ENCODE measurements at places on chromosomes 1 and 21.

GRCh38 chr1:156103521-156103947 lies 11.0 kb upstream of the LMNA start:
- DNase-seq, result no peak

DNA sequence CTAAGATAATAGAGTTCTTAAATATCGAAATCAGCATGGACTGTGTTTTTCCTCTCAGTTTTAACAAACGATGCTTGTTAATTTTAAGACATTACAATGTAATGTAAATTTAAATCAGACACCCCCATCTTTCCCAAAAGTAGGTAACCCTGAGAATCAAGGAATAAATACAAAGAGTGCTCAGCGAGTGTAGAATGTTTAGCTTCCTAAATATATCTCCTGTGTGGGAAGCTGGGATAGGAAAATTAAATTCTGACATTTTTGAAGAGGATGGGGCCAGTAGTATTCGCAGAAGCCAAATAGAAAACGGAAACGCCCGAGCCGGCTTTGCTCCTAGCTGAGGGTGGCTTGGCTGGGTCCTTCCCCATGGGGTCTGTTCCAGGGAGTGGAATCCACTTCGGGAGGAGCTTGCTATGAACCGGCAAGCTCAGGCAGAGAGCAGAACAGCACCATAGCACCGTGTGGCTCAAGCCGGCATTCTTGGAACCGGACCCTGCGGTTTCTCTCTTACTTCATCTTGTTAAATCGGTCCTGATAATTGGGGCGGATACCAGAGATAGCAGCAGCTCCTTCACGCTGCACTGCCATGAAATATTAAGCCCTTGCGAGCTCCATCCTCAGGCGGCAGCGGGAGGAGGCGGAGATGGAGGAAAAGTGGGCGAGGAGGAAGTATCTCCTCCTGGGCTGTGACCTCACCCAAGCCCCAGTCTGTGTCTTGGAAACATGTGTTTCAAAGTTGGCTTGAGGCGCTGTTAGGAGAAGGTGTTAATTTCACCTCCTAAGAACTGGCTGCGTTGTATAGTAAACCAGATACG lies 24.9 kb downstream of the MAP3K7CL start:
- no peak for DNase-seq

DNA sequence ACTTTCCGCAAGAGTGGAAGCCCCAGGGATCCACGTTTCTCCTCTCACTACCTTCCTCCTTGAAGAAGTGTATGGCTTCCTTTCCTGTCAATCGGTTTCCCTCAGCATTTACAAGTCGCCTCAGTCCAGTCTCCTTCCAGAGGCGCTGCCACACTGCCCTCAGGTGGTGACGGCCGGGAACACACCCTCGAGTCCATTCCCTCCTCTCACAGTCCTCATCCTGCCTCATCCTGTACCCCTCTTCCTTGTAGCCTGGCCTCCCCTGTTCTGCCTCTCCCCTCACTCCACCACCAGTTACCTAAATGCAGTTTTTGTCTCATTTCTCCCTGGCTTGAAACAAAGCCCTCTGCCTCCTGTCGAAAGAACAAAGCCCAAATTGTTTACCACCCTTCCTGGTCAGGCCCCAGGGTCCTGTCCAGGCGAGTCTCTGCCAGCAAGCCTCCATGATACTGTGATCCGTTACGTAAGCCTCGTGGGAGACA lies 23.2 kb upstream of the LSM10 start:
- peak; percentile 72 for DNase-seq

- no peak for DNase-seq
Measured at GRCh38 chr1:53442299-53442698, 16.9 kb upstream of the DMRTB1 start.

- DNase-seq, result no peak
Measured at GRCh38 chr1:79105500-79105899, 99.0 kb upstream of the ADGRL4 start.

- no peak for DNase-seq
Measured at GRCh38 chr1:62962901-62963776, 179.2 kb downstream of the ATG4C start.

GRCh38 chr1:222465211-222466041 lies 82.5 kb downstream of the HHIPL2 start:
- peak; percentile 48 for DNase-seq

DNA sequence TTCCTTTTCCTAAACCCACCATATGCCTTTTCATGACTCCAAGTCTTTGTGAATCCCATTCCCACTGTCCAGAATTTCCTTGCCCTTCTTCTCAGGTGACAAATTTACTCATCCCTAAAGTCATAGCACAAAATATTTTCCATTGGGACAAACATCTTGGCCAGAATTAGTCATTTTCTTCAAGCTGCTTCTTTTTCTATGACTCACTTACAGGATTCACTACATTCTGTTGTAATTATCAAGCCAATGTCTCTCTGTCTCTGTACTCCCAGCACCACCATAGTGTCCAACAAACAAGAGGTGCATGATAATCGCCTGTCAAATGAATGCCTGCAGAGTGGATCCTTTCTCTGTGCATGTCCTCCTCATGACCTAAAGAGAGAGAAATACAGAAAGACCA lies 37.8 kb downstream of the SGIP1 start:
- DNase-seq, result no peak

- DNase-seq, result no peak
Measured at GRCh38 chr21:28522014-28522799, 470.5 kb downstream of the LTN1 start.

- no peak for DNase-seq
Measured at GRCh38 chr1:1325288-1326074, 879 bp downstream of the CPTP start.

GRCh38 chr1:41666981-41667631 lies 182.6 kb upstream of the EDN2 start:
- peak; percentile 64 for DNase-seq

DNA sequence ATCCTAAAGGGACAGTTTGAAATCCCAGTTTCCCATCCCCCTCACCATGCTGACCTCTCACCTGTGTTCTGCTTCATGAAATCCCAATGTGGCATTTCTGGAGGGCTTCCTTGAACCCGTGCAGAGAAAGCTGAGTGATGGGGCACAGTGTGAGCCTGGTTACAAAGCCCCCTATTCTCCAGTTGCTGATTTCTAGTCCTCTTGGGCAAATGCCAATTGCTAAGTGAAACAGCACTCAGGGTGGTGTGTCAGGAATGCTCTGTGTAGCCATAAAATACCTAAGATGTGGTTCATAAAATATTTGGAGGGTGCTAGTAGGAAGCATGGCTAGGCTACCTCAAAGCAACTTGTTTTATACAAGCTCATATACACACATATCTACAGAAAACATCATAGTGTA lies 32.0 kb downstream of the SUSD4 start:
- DNase-seq, result no peak

GRCh38 chr1:23428136-23428905 lies 3.8 kb upstream of the TCEA3 start:
- no peak for DNase-seq

GRCh38 chr21:41381731-41382130 lies 19.9 kb downstream of the MX2 start:
- DNase-seq, result no peak

DNA sequence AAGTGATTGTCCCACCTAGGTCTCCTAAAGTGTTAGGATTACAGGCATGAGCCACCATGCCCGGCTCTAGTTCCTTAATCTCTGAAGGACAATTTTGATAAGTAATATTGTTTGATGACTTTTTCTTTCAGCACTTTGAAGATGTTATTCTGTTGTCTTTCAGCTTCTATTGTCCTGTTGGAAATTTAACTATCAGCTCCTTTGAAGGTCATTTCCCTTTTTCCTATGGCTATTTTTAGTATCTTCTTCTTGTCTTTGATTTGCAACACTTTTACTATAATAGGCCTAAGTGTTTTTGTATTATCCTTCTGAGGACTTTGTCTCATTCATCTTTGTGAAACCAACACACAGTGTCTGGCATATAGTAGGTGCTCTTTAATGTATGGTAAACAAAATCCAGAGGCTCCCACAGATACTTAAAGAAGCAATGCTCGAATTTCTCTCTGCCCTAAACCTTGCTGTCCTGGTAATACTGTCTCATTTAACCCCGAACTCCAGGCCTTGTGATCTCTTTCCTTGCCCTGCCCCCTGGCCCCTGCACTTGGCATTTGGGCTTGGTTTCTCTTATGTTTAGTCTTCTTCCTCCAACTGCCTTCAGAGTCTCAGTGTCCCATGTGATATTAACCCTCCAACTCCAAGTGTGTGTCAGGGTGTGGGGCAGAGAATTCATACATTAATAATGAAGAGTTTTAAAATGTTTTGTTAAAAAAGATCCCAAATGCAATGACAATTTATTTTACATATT lies 19.0 kb upstream of the AGO1 start:
- DNase-seq, result no peak

DNA sequence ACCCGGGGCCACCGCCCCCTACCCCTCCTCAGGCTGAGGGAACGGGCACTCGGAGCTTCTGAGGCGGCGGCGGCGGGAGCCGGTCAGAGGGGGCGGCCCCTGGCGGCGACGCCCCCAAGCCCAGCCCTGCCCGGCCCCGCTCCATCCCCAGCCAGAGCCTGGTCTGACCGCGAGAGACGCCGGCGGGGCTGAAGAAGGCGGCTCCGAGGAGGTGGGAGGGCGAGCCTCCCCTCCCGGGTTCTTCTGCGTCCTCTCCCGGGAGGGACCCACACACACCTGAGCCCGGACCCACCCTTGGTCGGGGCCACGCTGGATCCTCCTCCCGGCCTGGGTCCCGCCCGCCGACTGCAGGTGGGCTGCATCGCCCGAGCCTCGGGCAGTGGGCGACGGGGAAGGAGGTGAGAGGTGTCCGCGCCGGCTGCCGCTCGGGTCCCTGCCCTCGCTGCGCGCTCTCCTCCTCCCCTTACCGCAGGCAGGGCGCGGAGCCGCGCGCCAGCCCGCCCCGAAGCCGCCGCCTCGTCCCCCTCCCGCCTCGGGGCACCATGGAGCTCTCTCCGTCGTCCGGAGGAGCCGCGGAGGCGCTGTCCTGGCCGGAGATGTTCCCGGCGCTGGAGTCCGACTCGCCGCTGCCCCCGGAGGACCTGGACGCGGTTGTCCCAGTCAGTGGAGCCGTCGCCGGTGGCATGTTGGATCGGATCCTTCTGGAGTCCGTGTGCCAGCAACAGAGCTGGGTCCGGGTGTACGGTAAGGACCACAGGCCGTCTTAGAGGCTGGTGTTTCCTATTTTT lies at the start of gene RASAL2:
Gene RASAL2, plus strand, starts transcription at position 154 of the 788 bp plus-strand sequence. Its CDS starts 389 bp downstream, at position 543.
- no peak for DNase-seq

DNA sequence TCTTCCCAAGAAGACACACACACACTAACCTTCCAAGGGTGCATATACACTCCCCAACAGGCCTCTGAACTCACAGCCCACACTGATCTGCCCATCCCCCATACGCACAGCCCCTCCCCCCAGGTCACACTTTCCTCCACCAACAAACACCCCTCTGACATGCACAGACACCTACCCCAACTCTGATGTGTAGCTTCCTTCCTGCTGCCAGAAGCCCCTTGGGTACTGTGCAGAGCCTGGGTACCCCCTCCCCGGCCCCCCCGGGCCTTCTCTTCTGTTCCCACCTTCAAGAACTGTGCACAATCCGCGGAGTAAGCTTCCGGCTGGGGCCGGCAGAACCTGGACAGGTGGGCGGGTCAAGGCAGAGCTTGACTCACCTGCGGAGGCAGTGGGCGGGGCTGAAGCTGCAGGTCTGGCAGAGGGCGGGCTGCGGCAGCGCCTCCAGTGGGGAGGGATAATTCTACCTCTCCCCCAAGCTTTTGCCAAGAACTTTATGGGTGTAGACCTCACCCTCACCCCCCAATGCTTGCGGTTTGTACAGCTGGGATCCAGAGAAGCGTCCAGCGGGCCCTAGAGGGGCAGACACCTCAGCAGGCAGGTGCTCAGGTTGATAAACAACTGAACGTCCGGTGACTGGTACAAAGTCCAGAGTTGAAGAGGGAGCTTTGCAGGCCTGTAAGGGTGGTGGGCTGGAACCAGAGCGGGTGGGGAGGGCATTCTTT lies at the start of gene C1orf210:
Gene C1orf210, minus strand, starts transcription at position 313 of the 722 bp plus-strand sequence. CDS start 2,311 bp downstream, outside the sequence.
- DNase-seq, result no peak

- no peak for DNase-seq
Measured at GRCh38 chr1:87194271-87194774, 134.4 kb upstream of the LMO4 start.

GRCh38 chr1:23743287-23744152 lies at the start of gene ELOA:
Gene ELOA, plus strand, starts transcription at chr1:23743471. Its CDS starts 33 bp downstream, at chr1:23743504.
- peak; percentile 56 for DNase-seq

GRCh38 chr1:6788946-6789345 lies 3.7 kb downstream of the CAMTA1 start:
- no peak for DNase-seq

DNA sequence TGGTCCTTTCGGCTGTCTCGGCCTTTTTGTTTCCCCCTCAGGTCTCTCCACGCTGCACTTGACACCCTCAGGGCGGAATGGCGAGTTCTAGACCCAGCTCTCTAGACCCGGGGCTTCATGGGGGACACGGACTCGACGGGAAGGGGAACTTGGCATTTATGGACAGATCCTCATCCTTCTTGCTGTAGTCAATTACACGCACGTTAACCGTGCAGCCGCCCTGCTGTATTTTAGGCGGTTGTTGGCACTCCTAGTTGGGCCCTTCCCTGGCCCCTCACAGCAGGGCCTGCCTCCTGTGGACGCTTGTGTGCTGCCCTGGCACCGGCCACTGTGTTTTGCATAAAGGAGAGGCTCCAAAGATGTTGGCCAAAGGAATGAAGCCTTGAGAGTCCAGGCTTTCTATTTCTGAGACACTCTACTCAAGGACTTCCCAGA lies 558 bp upstream of the BTG3 start:
- DNase-seq, result no peak

GRCh38 chr1:112528076-112528475 lies 19.3 kb downstream of the WNT2B start:
- DNase-seq, result no peak

DNA sequence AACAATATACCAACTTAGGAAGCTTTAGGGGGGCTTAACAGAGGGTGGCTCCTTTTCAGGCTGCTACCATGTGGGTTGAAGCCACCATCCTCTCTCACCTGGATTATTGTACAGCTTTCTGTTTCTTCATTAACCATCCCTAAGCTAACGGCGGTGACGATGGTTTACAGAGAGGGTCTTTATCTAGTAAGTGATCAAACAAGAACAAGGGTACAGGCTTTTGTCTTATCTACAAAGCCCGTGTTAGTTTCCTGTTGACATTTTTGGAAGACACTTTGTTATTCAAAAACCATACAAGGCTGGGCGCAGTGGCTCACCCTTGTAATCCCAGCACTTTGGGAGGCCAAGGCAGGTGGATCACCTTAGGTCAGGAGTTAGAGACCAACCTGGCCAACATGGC lies 20.4 kb downstream of the SLC25A33 start:
- no peak for DNase-seq

DNA sequence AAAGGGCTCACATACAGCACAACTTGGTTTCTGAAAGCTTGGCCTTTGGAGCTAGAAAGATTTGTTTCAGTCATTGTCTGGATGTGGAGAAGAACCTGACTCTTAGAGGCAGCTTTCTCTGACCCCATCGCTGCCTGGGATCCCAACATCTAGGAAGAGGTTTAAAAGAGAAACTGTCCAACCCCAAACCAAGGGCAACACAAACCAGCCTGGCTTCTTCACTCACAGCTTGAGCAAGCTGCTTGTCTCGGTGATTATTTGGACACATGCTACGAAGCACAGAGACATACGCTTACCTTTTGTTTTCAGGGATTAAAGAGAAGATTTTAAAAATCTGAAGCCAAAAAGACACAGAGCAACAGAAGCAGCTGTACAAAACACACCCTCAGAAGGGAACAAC lies 109.8 kb downstream of the ETS2 start:
- DNase-seq, result no peak
